ENCODE measurements at places on chromosomes 2 and 18. TPM values are rescaled to one million over a fixed set of nuclear protein-coding genes. Genes with fewer than 3 reads are reported as not detected.

DNA sequence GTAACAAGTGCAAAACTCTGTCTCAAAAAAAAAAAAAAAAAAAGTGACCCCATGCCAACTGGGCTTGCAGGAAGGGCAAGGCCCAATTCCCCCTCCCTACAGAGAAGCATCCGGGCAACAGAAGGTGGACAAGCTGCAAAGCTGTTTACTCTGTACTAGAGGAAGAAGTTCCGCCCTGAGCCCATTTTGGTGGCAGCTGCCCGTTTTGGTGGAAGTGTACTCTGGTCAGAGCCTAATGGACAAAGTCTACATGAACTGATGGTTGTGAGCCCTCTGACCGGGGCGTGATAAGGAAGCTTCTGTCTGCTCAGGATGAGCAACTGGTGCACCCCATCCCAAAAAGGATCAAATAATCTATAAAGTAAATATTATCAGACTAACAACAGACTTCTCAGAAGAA, 65.0 kb downstream of the TRAPPC8 start:
- no peak for DNase-seq

DNA sequence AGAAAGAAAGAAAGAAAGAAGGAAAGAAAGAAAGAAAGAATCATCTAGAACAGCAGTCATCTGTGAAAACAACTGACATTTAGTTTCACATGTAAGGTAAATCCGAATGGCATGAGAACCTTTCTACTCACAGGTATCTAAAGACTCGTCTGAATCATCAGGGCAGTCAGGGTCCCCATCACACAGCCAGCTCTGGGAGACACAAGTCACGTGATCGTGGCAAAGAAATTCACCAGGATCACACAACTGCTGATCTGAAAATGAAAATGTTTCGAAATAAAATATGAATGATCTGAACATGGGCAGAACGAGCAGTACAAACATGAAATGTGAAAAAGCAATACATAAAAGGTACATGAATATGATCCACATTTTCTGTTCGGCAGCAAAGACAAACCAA, 320.7 kb downstream of the LRP1B start:
- no peak for DNase-seq

DNA sequence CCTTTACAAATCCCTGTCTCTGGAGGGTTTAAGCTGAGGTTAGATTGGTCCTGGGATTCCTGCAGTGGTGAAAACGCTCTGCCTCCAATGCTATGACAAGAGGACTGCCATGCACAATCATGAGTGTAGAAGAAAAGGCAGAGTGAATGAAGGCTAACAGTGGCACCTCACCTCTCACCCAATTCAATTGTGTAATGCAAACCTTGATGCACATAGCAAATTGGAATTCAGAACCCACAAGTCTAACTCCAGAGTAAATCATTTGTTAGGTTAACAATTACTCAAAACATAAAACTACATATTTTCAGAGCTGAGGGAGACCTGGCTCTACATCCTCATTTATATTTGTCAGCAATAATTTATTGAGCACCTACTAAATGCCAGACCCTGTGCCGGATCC, 1.8 kb downstream of the TGFBRAP1 start:
- no peak for DNase-seq

DNA sequence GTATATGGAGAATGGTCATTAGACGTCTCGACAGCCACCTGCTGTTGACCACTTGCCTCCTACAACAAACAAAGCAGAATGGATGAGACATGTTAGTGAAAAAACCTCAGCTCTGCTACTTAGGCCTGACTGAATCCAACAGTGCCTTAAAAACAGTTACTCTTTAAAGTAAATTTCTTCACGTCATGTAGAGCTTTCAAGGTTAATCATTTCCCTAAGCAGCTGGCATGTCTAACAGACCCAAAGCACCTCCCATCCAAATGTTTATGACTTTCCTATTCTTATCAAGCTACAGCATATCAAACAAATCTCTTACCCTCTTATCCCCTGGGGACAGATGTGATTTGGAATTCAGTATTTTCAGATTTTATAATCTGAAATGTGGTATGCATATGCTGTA, 75.6 kb upstream of the ITGB6 start:
- no peak for DNase-seq

- no peak for DNase-seq
Observed at GRCh38 chr2:6183226-6183625, 491.0 kb downstream of the SOX11 start.

- DNase-seq, result no peak
Observed at GRCh38 chr2:56021579-56021978, 98.0 kb upstream of the EFEMP1 start.

DNA sequence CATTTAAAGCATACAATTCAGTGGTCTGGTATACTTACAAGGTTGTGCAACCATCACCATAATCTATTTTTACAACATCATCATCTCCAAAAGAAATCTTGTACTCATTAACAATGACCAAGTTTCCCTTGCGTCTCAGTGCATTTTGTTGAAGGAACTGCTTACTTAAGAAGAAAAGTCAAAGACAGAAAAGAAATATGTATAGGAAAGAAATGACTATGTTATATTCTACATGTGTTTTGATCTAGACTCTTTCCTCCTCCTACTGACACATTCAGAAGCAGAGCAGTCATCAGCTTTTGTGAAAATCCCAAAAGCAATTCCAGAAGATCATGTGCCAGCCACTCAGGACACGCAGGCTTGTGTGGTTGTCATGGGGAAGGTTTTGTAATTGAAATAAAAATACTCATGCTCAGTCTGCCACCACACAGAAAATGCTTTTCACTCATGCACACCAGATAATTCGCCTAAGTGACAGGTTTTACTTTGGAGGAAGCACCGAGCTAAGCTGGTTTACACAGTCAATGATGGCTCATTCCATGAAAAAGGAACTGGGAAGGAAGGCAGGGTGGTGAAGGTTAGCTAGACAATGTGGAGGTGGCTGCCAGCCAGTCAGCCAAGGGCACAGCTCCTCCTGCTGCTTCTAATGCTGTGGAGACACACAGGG, 158.5 kb upstream of the REV1 start:
- DNase-seq, result no peak

- no peak for DNase-seq
Observed at GRCh38 chr2:181185948-181186347, 205.5 kb downstream of the UBE2E3 start.

DNA sequence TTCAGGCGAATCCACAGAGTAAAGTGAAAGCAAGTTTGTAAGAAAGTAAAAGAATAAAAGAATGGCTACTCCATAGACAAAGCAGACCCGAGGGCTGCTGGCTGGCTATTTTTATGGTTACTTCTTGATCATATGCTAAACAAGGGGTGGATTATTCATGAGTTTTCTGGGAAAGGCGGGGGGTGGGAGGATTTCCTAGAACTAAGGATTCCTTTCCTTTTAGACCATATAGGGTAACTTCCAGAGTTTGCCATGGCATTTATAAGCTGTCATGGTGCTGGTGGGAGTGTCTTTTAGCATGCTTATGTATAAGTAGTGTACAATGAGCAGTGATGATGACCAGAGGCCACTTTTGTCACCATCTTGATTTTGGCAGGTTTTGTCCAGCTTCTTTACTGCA, 59.8 kb downstream of the SLC4A3 start:
- no peak for DNase-seq

Gene SCN7A
- total RNA-seq, result not detected

Gene TCF23
- not detected for total RNA-seq

Measured in activated CD4-positive, alpha-beta memory T cell treated with anti-CD3 and anti-CD28 coated beads for 36 hours (primary cell).